ENCODE measurements at places on chromosomes 5 and 9.

DNA sequence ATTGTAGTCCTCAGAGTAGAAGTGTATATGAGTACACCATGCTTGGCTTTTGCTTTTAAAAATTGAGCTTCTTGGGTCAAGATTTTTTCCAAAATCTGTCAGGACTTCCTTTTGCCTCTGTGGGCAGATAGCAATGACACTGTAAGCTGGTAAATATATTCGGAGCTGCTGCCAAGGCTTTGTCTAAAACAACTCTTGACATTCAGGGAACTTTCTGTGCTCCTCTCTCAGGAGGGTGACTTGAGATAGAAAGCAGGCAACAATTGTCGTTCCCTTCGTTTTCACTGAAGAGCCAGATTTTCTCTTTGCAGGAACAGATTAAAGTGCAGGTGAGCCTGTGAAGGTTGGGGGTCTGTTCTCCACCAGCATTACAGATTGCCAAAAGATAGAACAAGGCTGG, 230.5 kb downstream of the MAST4 start:
- DNase-seq = no peak

GRCh38 chr9:126295516-126295915, 31.1 kb upstream of the MVB12B start:
- DNase-seq = no peak

DNA sequence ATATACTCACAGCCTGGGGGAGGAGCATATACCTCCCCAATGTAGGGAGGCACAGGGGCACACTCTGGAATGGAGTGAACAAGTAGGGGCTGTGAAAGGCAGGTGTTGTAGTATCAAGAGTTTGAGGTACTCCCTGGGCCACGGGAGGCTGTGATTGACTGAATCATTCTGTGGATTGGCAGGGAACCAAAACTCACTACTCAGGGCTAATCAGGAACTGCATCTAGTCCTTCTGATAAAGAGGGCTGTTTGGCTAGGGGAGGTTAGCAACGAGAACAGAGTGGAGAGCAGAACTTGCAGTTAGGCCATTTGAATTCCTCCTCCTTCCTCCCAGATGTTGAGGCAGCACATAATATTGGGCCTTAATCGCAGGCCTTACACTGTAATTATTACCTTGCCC, 369.2 kb upstream of the MPDZ start:
- DNase-seq = no peak

GRCh38 chr5:62579761-62580160, 1.1 kb downstream of the LRRC70 start:
- DNase-seq = no peak

DNA sequence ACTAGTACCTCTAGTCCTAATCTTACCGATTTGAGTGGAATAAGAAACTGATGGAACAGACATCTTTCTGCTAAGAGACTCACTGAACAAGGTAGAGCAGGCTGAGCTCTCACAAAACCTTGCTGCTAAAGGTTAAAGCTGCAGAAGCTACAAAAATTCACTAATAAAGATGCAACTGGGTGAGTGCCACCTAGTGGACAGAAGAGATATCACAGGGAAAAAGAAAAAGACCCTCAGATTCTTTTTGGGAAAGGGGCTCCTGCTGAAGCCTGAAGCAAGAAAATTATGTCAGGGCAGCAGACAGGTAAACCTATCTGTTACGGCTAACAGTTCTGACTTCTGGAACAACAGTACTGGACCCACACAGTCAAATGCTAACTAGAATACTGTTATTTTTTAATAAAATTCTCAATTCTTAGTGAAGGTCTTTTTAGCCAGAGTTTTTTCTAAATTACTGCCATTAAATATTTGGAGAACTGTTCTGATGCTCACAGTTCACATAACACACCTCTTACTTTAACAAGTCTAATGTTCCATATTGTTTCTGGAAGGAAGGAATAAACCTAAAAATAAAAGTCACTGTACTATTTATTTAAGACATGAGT, 51.2 kb downstream of the DIAPH1 start:
- peak; percentile 17 for DNase-seq

DNA sequence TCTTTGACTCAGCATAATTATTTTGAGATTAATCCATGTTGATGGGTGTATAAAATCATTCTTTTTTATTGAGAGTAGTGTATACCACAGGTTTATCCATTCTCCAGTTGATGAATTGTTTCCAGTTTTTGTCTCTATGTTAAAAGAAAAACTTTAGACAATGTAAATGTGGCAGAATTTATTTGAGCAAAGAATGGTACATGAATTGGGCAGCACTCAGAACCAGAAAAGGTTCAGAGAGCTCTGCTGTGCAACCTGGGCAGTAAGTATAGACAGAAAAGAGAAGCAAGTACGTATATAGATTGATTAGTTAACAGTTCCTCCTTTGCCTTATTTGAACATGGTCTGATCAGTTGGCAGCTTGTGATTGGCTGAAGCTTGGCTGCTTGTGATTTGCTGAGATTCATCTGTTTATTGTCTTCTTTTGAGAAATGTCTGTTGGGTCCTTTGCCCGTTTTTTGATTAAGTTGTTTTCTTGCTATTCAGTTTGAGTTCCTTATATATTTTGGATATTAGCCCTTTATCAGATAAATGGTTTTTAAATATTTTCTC, 41.4 kb downstream of the CDC42SE2 start:
- no peak for DNase-seq

DNA sequence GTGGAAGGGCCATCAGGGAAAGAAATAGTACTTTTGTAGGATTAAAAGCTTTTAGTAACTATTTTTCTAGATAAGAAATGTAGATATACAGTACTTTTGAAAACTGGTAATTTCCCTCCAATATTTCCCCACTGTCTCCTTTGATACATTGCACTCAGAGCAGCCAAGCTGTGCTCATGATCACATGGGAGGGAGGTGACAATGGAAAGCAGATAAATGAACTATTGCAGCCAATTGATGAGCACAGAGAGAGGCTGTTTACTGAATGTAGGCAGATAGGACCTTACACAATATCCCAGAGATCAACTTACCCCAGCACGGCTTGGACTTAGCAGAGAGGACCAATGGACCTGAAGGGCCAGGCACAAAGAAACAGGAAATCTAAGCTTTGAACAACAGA, 178.0 kb upstream of the NREP start:
- DNase-seq = no peak

- no peak for DNase-seq
Observed at GRCh38 chr9:111501648-111502047, 17.5 kb upstream of the ECPAS start.

GRCh38 chr5:1634337-1634661, 110.5 kb upstream of the LPCAT1 start:
- no peak for DNase-seq

DNA sequence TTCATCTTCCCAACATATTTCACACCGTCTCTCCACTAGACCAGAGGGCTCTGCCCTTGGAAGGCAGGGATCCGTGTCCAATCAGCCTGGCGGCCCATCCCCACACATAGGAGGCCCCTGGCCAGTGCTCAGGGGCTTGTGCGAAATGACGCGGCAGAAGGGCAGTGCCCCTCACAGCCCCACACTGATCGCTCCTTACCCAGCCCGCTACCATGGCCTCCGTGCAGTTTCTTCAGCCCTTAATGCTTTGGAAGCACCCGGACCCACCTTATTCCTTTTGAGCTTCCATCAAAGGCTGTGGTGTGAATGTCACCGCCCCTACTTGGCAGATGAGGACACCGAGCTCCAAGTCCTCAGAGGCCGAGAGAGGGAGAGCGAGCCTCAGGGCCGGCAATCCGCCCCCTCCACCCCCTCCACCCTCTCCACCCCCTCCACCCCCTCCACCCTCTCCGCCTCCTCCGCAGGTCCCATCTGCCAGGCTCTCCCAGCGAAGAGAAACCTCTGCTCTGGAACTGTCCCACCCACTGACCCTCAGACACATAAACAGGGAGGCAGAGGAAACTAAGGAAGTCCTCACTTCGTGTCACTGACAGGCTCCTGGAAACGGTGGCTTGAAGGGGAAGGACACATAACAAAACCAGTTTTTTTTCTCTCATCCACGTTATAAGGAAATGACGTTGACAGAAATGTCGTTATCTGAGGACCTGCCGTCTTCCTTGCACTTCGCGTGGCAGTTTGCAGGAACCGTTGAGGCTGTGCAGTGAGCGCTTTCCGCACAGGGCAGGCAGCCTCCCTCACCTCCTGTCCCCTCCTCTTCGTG, 13.9 kb downstream of the QSOX2 start:
- DNase-seq = no peak

DNA sequence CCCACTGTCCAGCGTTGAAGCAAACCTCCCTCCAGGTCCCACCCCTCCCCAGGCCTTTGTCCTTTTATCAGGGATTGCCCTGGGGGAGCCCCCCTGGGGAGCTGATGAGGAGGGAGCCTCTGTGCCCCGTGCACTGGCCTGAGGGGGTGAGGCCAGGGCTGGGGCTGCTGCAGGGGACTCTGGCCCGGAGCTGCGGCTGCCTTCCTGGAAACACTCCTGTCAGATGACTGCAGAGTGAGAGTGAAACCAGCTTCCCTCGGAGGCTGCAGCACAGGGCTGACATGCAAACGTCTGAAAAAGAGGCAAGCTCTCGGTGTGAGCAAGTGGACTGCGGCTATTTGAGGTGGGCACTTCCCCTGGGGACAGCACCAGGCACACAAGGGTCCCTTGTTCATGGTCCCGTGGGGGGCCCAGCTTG, 4.6 kb upstream of the TRAF2 start:
- DNase-seq = peak; percentile 44

DNA sequence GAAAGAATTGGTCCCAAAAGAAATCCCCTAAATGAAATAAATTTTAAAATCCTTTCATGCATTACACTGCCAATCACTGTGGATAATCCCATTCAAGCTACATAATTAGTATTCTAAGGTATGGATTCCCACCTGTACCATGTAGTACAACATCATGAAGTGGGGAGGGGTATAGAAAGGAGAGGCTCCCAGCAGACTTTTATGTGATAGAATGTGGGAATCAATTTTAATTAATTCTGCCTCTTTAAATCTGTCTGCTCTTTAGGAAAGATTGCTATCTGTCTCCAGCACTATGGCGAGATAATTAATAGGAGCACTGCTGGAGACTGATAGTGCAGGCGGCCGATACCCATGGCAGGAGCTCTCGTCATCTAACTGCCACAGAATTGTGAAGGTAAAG, 95.4 kb downstream of the CDH12 start:
- DNase-seq = no peak

DNA sequence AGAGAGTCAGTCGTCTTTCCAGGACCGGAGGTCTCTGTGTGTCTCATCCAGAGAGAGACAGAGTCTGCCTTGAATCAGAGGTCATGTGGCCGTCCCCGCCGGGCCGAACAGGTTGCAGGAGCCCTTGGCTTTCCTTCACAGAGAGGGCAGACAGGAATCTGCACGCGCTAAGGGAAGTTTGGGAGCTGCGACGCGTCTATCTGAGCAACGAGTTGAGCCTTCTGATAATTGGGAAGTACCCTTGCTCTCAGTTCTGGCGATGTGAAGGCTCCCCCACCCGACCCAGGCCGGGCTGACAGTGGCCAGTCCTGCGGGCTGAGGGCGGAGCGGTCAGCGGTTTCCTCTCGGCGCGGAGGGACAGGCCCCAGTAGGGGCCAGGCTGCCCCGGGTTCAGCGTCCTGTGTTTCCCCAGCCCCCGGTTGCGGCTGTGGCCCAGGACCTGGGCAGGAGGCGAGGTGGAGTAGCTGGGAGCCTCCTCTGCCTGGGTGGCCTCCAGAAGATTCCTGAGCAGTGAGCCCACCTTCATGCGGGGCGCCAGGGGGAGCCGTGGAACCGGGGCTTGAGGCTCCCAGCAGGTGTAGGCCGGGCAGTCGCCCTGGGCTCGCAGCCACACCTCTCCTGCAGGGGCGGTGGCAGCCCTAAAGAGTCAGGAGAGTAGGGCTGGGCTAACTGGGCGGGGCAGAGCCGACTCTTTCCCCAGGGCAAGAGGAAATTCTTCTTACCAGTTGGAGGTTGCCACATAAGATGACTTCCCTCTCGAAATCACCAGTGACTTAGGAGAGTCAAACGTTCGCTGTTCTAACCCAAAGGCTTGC, 13.9 kb downstream of the NR2F1 start:
- DNase-seq = no peak

GRCh38 chr5:35436400-35437057, 181.1 kb upstream of the SPEF2 start:
- DNase-seq = peak; percentile 22

GRCh38 chr5:38259062-38259808, 876 bp downstream of the EGFLAM start:
- DNase-seq = no peak

GRCh38 chr5:84092738-84093137, 291.9 kb downstream of the EDIL3 start:
- DNase-seq = no peak

- peak; percentile 61 for DNase-seq
Observed at GRCh38 chr5:52844885-52845284, 57.2 kb downstream of the ITGA1 start.

DNA sequence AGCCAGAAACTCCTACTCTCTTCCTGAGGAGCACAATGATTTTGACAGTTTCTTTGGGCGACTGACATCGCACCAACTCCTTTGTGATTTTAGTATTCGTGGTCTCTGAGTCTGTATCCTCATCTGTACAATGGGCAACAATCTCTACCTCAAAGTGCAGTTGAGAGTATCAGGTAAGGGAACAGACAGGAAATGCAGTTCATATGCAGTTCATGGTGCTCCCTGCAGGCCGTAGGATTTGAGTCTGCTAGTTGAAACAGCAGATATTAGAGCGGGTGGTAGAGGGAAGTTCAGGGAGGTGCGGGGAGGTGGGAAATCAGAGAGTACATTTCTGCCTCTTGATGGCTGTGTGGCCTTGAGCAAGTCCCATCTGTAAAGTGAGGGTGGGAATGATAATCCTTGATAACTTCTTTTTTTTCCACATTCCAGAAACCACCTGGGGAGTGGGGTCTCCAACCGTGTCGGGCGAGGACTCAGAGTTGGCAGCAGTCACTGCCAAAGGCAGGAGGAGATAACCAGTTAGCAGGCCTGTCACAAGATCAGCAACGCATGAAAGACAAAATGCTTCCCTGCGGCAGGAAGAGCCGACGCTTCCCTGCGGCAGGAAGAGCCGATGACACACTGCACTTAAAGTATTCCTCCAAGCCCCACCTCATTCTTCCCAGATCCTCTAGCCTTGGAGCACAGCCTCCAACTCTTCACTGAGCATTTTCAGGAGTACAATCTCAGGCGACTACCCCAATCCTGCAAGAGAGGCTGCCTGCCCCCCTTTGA, 6.0 kb upstream of the NEK6 start:
- DNase-seq = peak; percentile 78

DNA sequence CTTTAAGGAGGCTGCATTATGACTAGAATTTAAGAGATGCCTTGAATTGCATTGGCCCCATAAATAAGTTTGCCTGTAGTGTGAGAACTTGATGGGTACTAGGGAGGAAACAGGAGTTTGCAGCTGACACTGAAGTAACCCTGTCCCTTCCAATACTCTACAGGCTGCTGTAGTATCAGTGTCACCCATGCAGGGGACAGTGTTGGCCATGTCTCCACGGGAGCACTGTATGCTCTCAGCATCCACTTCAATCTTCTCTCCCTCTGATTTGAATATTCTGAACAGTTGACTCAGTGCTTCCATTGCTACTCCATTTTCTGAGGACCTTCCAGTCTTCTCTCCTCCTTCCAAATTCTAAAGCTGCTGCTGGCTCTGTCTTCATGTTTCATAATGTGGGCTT, 11.4 kb upstream of the IFNA14 start:
- no peak for DNase-seq

GRCh38 chr9:103707181-103707580, 386.9 kb upstream of the SMC2 start:
- no peak for DNase-seq

- DNase-seq = peak; percentile 60
Observed at GRCh38 chr9:127539259-127539981, 72.7 kb upstream of the STXBP1 start.
